ENCODE measurements at places on chromosomes 16 and 17.

DNA sequence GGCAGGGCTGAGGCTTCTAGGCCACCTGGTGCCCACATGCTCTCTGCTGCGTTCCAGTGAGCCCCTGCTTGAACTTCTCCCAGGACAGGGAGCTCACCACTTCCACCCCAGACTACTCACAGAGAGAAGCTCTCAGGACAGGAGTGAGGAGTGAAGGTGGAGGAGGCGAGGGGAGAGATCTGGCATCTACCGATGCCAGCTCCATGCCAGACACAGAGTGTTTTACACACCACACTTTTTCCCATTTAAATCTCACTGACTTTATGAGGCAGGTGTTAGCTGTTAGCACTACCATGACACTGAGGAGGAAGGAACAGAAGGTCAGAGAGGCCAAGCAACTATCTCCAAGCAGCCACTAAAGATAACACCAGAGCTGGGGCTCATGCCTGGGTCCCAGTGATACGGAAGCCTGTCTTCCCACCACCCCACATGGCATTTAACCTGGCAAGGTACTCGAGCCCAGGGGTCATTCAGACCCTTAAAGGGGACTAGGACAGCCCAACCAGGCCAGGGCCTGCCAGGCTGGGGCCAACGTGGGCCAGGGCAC is 6.8 kb downstream of the FAM83G start:
- DNase-seq = no peak

GRCh38 chr16:52114379-52114778 is 432.6 kb downstream of the TOX3 start:
- no peak for DNase-seq

GRCh38 chr16:70770626-70771552 is 30.1 kb downstream of the VAC14 start:
- peak; percentile 54 for DNase-seq

- no peak for DNase-seq
These were observed 43.7 kb downstream of the WDR45B start for GRCh38 chr17:82604532-82604931.

DNA sequence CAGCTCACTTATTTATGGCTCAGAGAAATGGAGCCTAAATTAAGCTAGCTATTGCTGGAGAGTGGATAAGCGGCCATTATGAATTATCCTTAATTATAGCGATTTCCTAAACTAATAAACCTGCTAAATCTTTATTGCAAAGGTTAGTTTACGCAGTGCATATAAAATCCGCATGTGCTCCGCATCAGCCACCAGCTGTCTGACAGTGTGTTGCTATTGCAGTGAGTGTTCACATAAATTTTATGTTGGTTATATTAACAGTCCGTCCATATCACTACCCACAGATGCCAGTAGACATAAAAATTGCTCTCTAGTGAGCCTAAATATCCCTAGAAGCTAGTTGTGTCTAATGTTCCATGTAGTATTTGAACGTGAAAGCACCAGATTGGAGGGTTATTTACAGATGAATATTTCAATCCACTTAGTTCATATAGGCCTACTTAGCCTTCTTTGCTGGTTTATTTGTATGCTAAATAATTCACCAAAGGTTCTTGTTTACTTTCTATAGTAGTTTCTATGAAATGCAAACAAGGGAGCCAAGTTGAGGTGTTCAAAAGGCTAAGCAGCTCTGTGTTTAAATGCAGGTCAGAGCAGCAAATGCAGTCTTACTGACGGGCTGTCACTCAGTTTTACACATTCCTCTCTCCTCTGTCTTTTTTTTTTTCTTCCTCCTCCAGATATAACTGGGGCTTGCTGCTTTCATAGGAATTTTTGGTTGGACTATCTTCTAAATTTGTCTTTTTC is 219.1 kb downstream of the IRX3 start:
- no peak for DNase-seq

- no peak for DNase-seq
These were observed 8.1 kb downstream of the CTRL start for GRCh38 chr16:67923414-67924116.

- DNase-seq = peak; percentile 73
These were observed 22.2 kb upstream of the PEMT start for GRCh38 chr17:17613708-17614114.

GRCh38 chr17:50834429-50835300 is 721 bp upstream of the WFIKKN2 start:
- DNase-seq = peak; percentile 39

DNA sequence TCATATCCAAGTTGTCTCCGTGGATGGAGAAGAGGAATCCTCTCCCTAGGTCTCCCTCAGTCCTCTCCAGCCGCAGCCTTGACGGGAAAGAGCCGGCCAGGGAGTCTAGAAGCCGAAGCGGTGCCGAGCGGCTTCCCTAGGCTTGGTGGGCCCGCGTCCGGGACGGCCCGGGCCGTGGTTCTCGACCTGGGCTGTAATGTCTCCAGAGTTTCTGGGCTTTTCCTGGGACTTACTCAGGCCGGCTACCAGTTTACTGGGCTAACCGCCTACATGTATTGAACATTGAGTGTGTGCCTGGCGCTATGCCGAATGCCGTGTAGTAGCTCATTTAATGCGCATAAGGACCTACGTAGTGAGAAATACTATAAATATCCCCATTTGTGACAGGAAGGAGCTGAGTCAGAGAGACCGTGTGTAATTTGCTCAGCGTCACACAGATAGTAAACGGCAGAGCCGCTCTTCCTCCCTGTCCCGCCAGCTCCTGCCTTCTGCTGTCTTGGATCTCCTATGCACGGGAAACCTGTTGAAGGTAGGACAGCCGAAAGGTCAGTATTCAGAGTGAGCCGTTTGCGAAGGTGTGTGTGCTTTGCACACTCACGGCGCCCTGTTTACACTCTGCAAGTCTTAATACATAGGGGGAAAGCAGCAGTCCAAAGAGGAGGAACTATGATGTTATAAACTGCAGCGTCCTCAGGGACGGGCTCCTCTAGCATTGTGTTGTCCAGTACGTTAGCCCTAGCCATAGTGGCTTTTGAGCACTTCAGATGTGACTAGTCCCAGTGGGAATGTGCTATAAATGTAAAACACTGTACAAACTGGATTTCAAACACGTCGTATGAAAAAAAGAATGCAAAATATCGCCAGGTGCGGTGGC is 723 bp upstream of the SPAG5 start:
- peak; percentile 94 for DNase-seq

- DNase-seq = no peak
These were observed 23.7 kb downstream of the PHLPP2 start for GRCh38 chr16:71700831-71701230.

GRCh38 chr17:491086-492021 is 138.7 kb upstream of the RPH3AL start:
- DNase-seq = peak; percentile 69

DNA sequence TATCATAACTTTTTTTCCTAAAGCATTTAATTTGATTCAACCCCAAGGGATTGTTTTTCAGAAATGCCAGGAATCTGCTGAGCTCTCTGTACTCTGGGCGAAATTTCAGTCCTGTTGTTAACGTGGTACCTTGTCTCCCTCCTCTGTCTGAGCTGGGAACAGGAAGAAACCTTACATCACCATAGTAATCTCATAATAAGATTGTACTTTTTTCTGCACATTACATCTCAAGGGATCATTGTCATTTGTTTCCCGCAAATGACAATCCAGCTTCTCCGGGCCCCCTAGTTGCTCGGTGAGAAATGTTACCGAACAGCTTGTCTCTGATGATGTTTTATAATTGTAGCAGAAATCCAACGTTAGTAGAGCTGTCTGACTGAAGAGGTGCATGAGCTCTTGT is 152.7 kb upstream of the ERCC4 start:
- DNase-seq = no peak

- no peak for DNase-seq
These were observed 1125.7 kb upstream of the GOT2 start for GRCh38 chr16:59859676-59860402.

DNA sequence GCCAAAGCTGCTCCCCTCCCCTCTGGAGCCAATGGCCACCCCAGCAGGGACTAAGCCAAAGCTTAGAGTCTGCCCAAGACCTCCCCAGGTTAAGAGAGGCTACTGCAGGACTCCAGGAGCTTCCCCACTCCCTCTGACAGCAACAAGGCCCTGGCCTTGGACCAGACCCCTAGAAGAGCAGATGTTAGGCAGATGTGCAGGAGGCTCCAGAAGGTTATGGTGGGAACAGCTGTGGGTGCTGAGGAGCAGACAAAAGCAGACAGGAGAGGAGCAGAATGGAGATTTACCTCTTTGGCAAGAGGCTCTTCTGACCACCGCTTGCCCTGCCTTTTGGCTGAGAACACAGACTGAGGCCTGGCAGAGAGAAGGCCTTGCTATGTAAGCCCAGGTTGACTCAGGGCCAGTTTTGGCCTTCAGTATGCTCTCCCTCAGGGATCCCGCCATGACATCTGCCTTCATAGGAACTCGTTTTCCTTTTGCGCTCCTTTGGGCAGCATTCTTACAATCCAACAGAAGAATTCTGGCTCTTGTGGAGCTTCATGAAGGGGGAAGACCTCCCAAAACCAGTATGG is 113.0 kb downstream of the RBFOX3 start:
- DNase-seq = no peak

DNA sequence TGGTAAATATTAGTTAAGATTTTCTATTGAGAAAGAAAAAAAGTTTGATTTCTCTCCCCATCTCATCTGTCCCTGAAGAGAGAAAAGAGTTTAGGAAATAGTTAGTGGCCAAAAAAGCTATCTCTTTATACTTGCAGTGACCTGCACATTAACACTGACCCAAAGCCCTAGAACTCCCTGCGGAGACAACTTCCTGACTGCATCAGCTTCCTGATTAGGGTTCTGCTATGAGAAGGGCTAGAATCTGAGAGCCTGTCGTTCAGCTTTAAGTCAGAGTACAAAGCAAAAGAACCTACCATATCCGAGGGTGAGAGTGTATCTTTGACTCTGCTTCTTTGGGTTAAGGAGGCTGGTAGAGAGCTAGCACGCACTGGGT is 24.7 kb downstream of the LIMD2 start:
- no peak for DNase-seq
